ENCODE measurements at places on chromosomes 6 and 20. TPM values are rescaled to one million over a fixed set of nuclear protein-coding genes. Genes with fewer than 3 reads are reported as not detected.

GRCh38 chr20:24777746-24778145, 171.3 kb upstream of the CST7 start:
- no peak for DNase-seq

SLC32A1 gene
- polyA plus RNA-seq: not detected

BNIP5 gene
- 0.05 TPM for polyA plus RNA-seq

- DNase-seq: peak; percentile 54
Measured at GRCh38 chr6:24581084-24581669, 64.8 kb downstream of the KIAA0319 start.

DNA sequence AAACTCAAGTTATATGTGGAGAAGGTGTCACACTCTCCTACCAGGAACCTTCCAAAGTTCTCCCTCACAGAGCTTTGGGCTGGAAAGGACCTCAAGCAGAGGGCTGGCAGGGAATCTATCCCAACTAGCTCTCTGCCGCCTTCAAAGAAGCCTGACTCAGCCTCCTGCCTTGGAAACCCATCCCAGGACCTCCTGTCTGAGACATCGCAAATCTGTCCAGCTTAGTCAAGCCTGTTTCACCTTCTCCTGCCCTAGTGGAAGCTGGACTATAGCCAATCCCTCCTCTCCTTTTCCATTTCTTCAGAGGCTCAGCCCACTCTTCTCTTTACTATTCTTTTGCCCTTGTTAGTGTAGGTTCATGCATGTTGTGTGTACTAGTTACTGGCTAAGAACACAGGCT, 48.2 kb upstream of the FOXP4 start:
- DNase-seq: no peak

GRCh38 chr20:34952671-34953070, 2.9 kb downstream of the GSS start:
- no peak for DNase-seq

- DNase-seq: peak; percentile 71
Measured at GRCh38 chr20:19889011-19889953, 127.9 kb upstream of the NAA20 start.

GRCh38 chr6:53737746-53738145, 57.1 kb upstream of the LRRC1 start:
- no peak for DNase-seq

YIPF3 gene
- 72.9 TPM for polyA plus RNA-seq
